ENCODE measurements at places on chromosomes 5 and 9.

DNA sequence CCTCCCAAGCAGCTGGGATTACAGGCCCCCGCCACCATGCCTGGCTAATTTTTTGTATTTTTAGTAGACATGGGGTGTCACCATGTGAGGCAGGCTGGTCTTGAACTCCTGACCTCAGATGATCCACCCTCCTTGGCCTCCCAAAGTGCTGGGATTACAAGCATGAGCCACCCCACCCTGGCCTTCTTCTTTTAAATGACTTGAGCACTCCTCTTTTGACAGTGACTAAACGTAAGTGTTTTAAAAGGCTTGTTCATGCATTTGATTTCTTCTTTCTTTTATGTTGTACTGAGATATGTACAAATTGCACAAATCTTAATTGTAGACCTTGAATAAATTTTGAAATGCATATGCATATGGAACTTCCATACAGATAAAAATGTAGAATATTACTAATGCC, 337.9 kb downstream of the CETN3 start:
- no peak for DNase-seq

GRCh38 chr5:152007653-152008335, 83.1 kb upstream of the GLRA1 start:
- DNase-seq, result no peak

- DNase-seq, result no peak
Observed at GRCh38 chr9:130893341-130894101, 3.1 kb downstream of the QRFP start.

- DNase-seq, result no peak
Observed at GRCh38 chr9:99354104-99354503, 132.0 kb downstream of the SEC61B start.

DNA sequence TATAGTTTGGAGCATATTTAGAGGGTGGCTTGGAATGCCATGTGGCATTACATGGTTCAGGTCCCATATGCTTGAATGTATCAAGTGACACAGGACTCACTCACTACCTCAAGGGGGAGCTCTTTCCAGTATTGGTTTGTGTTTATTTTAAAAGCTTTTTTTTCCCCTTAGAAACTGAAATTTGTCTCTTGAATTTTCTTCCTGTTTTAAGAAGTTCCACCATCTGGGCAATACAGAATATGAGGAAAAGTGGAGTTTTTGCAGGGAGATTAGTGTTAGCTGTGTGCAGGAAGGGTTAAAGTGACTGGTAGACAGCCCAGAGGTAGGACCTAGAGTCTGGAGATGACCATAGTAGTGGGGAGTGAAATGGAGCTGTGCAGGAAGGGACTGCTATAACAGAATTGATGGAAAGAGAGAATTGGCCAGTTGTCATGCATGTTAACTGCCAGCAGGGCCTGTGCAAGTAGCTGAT, 36.6 kb downstream of the CTNNA1 start:
- no peak for DNase-seq

GRCh38 chr9:131382850-131383729, 10.8 kb upstream of the PRRC2B start:
- DNase-seq, result no peak

GRCh38 chr5:17665836-17666235, 31.6 kb downstream of the TAF11L14 start:
- DNase-seq, result no peak

- no peak for DNase-seq
Observed at GRCh38 chr5:134413046-134413445, 1.4 kb upstream of the CDKN2AIPNL start.

DNA sequence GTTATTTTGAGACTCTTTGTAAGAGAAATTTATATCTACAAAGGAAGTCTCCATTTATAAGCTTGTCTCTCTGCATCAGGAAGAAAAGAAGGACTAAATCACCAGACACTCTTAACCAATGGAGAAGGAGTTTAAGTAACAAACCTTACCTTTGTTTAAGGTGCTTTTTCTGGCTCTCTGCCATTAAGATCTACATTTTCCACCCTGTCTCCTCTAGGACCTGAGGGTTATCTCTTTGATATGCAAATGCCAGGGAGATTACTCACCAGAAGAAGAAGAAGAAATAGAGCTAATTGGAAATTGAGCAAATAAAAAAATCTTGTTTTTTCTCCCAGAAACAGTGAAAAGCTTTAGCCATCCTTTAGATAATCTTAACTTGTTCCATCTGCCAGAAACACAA, 60.9 kb downstream of the CDKN2A start:
- no peak for DNase-seq

DNA sequence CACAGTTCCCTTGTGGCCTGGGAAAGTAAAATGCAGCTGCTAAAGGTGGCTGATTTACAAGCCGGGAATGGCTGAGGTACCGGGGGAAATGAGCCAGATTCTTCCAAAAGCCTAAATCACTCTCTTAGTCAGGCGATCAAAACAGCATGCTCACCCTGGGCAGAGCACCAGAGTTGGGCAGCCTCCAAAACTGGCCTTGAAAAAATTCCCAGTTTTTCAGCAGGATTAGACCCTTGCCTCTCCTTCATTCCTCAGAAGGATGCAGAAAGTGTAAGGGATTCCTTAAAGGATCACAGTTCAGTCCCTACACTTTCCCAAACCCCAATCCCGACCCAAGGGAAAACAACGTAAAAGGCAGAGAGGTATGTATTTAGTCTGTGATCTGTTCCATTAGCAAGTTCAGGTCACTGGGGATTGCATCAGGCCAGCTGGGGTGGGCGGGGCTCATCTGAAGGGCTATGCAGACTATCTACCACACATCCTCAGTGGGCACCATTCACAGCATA, 16.9 kb downstream of the TMEM174 start:
- DNase-seq, result peak; percentile 81
